Midbrain (tissue), 1 donor: ENCODE measurements at places on chromosomes 5 and 9.

- DNase-seq: no peak
Measured at GRCh38 chr9:113579283-113580040, 115.9 kb downstream of the RGS3 start.

DNA sequence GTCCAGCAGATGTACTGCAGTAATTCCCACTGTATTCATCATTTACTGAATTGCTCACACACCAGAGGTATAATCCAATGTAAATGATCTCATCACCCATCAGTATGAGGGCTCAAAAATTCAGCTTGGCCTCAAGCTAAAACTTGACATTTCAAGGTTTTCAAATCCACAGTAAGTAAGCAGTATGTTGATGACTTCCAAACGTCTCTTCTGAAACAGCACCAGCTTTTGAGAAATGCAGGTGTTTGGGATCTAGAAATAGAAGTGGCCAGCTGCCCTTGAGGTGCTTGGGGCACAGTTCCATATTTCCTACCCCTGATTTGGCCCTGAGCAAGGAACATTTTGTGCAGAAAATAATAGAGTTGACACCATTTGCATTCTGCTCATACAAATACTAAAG is 388.0 kb upstream of the TUSC1 start:
- no peak for DNase-seq

GRCh38 chr9:5556101-5556705 is 45.9 kb downstream of the PDCD1LG2 start:
- DNase-seq: no peak

DNA sequence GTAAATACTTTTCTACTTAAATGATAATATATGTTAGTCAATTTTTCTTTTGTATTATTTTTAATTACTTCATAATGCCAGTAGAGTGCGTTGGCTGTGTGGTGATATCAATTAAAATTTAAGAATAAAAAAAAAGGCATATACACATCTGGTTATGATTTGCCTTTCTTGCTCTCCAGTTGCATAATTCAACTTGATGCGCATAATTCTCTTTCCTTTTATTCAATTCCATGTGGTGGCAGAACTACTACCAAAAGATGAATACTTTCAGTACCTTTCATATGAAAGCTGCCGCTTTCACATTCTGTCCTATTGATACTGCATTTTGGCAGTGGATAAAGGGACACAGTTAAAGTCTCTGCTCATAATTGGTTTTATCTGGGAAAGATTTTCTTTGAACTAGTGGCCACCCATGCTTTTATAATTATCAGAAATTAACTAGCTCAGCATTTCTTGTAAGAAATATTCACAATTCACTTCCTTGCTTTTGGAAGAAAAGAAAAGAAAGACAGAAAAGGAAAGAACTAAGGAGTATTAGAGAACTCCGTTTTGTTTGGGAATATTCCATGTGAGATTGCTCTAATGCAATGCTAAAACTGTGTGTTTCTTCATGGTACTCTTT is 12.3 kb upstream of the ADGRV1 start:
- no peak for DNase-seq

GRCh38 chr9:81562231-81563019 is 126.9 kb downstream of the TLE1 start:
- no peak for DNase-seq

GRCh38 chr5:15850939-15851341 is 328.7 kb downstream of the MARCHF11 start:
- DNase-seq: peak; percentile 20

- no peak for DNase-seq
Measured at GRCh38 chr5:65563777-65564176, 681 bp downstream of the PPWD1 start.

DNA sequence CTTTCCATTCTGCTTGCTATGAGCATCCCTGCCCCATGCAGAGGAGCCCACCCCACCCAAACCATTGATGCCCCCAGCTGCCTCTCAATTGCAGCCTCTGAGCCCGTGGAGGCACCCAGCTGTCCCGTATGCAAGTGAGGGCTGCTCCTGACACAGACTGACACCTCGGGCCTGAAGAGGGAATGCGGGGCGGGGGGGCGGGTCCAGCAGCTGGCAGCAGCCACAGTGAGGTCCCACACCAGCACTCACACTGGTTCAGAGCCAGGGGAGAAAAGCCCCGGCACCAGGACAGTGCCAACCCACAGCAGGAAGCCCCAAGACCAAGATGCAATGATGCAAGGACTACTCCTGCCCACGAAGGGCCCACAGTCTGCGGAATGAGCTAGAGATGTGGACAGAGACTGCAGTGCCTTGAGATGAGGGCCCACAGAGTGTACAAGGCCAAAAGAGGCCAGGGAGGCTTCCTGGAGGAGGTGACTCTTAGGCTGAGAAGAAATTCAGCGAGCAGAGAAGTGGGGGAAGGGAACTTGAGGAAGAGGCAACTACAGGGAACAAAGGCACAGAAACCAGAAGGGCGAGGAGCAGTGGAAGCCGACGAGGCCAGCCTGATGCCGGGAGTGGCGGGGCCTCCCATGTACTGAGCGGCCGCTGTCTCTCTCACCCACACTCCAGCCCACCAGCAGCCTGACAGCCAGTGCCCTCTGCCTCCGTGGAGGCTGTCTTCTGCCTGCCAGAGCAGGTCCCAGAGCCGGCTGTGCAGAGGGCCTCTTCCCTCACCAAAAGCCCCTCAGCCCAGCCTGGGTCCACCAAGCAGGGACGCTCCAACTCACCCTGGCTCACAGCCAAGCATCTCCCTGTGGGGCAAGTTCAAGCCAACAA is 9.2 kb downstream of the EEIG1 start:
- DNase-seq: peak; percentile 88

GRCh38 chr9:136525841-136526499 is 19.9 kb downstream of the NOTCH1 start:
- peak; percentile 92 for DNase-seq

- DNase-seq: no peak
Measured at GRCh38 chr9:117063721-117064471, 351.0 kb downstream of the ASTN2 start.

GRCh38 chr9:32524892-32525708 is 896 bp downstream of the RIGI start:
- DNase-seq: no peak

- no peak for DNase-seq
Measured at GRCh38 chr5:43859309-43859708, 256.3 kb downstream of the NNT start.

- no peak for DNase-seq
Measured at GRCh38 chr9:89095761-89096528, 82.7 kb downstream of the SHC3 start.

DNA sequence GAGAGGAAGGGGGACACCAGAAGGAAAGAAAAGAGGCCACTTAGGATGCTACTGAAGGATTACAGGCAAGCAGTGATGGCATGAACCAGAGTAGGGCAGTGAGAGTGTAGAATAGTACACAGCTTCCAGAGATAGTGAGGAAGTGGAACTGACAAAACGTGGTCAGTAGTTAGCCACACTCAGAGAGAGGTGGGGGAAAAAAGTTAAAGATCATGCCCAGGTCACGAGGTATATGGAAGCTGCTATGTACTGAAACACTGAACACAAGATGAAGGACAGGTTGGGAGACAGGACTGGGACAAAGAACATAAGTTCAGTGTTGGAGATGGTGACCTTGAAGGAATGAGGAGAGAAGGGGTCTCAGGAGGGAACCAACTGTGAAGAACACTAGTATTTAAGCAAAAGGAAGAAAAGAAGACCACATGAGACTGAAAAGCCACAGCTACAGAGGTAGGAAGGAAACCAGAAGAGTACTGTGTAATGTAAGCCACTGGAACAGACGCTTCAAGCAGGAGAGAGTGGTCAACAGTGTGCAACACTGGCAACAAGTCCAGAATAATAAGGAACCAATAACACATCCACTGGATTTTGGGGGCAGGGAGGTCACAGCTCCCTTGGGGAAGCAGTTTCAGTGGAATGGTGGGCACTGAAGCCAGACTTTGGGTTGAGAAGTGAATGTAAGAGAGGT is 45.5 kb downstream of the ELL2 start:
- peak; percentile 29 for DNase-seq

DNA sequence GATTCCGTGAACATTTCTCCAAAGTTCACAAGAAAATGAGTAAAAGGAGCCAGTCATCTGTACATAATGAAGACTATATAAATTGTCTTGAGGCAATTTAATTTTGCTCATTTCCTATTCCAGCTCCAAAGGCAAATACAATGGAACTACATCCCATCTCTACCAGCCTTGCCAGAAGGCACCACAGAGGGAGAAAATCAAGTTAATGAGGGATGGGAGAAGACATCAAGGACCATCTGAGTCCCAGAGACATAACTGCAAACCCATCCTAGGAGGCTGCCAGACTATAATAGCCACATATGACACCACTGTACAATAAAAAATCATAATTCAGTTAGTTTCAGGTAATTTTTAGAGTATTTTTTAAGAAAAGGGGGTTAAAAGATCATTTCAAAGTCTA is 136.3 kb upstream of the RGMB start:
- no peak for DNase-seq

DNA sequence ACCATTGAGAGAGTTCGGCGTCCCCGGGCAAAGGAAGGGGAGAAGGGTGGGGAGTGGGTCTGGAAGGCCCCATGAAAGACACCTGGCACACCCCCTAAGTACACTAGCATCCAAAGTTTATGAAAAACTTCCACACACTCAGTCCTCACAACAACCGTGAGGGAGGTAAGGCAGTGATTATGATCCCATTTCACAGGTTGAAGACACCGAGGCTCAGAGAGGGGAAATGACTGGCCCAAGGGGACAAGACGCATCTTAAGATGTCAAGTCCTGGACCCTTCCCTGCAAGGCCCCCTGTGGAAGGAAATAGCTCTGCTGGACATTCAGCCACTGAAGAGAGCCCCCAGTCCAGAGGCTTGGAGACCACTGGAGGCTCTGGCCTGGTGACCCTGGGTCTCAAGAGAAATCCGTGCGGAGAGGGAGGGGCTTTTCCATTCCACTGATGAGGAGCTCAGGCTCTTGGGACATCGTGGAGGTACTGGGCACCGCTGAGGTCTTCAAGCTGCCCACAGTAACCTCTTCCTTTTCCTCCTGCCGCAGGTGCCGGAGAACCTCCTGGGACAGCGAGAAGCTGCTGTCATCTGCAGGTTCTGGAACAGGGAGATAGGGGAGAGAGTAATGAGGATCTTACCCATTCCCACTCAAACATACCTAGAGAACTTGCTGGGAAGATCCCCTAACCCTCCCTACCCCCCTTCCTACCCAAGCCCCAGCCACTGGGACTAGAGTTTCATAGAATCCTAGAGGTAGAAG is 5.2 kb downstream of the SMIM33 start:
- no peak for DNase-seq

- DNase-seq: peak; percentile 87
Measured at GRCh38 chr5:125484742-125485641, 738.6 kb upstream of the ZNF608 start.

DNA sequence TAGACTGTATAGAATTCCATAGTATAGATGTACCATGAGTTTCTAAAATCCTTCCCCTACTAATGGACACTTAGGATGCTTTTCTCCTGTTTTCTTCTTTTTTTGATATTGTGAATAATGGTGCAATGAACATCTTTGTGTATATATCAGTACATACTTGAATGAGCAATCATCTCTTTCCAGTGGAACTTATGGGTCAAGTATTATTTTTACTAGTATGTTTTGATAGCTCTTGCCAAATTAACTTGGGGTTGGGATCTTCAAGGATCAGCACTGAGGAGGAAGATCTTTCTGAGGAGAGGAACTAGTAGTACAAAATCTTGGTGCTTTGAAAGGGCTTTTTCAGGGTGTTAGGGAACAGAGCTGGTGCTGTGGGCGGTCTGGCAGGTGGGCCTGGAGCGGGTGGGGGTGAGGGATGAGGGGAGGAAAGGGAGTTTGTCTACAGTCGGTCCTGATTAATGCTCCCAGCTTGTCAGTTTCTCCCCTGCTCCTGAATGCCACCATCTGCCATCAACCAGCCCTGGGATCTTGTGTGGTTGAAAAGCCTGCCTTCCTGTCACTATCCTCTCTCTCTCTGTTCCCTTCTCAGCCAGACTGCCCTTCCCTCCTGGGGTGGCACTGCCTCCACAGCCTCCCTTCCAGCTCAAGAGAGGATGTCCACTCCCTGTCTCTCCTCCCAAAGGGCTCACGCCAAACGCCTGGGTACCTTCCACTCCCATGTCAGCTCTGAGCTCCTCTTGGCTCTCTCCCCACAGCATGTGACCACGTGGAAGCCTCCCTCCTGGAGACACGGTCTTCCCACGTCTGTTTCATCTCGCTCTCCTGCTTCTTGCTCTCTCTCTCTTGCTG is 185.9 kb downstream of the DAB2IP start:
- DNase-seq: no peak

DNA sequence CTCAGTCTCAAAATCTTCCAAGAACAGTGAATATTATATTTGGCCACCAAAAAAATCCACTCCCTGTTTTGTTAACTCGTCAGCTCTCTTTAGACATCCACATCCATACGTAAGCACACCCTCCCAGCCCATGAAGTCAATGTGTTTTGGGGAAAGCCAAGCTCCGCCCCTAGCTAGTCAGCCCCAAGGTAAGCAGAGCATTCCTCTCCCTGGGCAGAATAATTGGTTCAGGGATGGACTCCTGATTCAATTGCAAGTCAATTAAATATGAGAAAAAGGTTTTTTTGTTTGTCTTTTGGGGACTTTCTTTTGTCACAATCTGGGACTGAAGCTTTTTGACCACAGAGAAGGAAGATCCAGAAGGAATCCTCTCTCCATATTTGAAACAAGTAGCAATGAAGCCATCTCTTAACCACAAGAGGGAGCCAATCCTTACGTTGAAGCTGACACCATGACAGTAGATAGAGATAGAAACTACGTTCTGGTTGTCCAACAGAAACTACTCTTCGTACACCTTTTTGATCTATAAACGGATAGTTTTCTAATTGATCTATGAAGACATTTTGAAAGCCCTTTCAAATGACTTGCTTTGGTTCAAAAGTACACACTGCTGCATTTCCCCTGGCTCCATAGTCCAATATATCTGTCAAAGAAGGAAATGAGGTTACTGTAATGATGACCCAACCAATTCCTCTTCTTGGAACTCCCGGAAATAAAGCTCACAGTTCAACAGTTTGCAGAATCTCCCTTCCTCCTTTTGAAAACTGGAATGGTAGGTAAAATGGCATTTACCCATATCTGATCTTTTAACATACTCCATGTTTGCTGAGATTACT is 166.4 kb downstream of the TLE1 start:
- DNase-seq: peak; percentile 42

DNA sequence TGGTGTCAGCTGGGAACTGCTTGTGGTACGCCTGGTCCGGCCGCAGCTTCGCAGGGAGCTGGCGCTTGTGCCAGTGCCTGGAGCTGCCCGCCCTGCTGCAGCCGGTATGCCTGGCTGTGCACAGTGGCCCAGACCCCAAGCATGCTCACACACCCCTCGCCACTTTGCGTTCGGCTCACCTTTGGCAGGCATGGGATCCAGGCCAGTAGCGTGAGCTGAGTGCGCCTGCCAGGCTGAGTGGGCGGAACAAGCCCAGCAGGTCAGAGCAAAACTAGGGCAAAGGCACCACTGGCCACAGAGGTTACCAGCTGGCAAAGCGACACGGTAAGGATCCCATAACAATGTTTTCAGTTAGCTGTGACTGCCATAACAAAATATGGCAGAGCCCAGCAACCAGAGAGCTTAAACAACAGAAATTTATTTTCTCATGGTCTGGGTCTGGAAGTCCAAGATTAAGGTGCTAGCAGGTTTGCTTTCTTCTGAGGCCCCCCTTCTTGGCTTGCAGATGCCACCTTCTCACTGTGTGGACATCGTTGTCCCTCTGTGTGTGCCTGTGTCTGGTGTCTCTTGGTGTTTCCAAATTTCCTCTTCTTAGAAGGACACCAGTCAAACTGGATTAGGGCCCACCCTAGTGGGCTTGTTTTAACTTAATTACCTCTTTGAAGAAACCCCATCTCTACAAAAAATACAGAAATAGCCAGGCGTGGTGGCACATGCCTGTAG is 61.6 kb downstream of the PSAT1 start:
- DNase-seq: no peak

- DNase-seq: no peak
Measured at GRCh38 chr5:13276156-13276555, 668.3 kb downstream of the DNAH5 start.
